Posterior cingulate gyrus (tissue), 11 donors: ENCODE measurements at places on chromosomes 16 and 17.

GRCh38 chr17:32962320-32962711 is 29.3 kb upstream of the SPACA3 start:
- DNase-seq = no peak

GRCh38 chr16:49836668-49837067 is 19.2 kb downstream of the ZNF423 start:
- DNase-seq = no peak

DNA sequence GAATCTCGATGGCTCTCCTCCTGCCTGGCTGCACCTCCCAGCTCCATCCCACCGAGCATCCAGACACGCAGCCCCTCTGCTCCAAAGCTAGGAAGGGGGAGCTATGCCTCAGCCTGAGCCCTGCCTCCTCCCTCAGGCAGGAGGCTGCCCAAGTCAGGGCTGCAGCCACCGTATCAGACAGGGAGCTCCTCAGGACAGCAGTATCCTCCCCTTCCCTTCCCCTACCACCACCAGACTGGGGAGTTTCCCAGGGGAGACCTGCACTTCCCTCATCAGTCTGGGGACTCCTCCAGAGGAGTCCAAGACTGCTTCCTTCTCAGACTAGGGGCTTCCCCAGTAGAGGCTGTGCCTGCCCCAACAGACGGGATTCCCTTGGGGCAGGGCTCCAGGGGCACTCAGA is 17.5 kb downstream of the TMEM132E start:
- no peak for DNase-seq

- no peak for DNase-seq
These were observed 610.7 kb upstream of the C16orf82 start for GRCh38 chr16:26456074-26456473.

GRCh38 chr17:27818401-27819105 is 18.2 kb upstream of the NOS2 start:
- DNase-seq = no peak

DNA sequence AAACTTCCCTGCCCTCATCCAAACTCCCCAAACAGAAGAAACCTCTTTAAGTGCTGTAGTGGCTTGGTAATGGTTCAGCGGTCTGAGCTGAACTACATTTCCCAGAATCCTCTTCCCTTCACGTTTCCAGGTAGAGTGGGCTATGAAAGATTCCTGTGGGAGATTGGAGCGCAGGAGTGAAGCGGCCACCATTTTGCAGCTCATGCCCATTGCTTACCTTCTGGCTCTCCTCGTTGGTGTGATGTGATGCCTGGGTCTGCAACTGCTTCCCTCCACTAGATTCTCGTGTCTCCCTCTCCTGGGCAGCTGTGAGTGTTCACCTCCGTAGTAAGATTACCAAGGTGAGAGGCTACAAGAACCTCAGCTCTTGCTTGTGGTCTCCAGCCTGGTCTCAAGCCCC is 82.1 kb downstream of the GPR139 start:
- DNase-seq = no peak

DNA sequence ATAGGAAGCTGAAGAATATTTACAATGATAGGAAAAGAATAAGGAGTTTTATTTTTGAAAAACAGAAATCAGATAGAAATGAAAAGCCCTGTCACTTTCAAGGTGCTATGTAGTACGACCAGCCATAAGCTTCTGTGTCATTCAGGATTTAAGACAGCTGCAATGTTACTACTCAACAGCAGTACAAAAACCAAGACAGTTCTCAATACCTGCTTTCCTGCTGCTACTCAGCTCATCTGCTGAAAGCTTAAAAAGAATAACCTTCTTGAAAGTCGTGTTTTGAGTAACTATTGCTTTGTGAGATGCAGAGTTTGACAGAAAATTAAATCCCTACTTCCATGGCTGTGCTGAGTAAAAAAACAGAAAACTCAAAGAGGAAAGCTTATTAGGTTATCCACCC is 8.7 kb downstream of the GRB2 start:
- DNase-seq = no peak
